HS-27A (cell line): ENCODE measurements at places on chromosomes 16 and 17.

DNA sequence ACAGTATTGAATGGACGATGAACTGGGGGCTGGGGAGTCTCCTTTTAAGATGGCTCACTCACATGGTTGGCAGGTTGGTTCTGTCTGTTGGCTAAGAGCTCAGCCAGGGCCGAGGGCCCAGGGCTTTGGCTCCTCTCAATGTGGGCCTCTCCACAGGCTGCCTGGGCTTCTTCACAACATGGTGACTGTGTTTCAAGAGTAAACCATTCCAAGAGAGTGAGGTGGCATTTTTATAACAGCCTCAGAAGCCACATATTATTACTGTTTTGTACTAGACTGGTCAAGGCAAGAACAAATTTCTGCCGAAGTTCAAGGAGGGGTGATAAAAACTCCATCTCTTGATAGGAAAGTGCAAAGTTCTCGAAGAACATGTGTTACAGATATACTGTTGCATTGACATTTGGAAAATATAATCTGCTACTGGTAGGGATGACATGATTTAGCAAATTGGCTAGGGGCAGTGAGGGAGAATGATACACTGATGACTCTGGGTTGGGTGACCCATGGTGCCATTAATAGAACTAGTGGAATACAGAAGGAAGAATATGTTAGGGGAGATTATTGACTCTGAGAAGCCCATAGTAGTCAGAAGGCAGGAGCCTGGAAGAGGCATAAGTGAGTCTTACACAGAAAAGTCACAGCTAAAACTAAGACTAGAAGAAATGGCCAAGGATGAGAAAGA is 13.7 kb downstream of the KRABD2 start:
- no peak for DNase-seq

DNA sequence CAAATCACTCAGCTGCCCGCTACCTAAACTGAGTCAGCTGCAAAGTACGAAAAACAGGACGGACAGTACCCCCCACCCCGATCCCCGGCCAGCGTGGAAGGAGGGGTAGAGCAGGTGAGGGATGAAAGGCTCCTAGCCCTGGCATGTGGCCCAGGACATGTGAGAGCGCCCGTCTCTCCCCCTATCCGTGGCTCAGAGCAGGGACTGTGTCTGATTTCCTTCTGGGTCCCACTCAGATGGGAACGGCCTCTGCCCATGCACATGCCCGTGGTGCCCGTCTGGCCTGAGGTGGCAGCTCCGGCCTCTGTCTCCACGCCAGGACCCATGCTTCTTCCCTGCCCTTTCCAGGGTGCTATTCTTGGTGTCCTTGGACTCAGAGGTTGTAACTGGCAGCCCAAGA is 30.2 kb upstream of the RASD1 start:
- DNase-seq, result no peak

- DNase-seq, result no peak
Observed at GRCh38 chr17:61970030-61970429, 42.2 kb upstream of the INTS2 start.

GRCh38 chr17:10646392-10646990 is 10.6 kb downstream of the MYH3 start:
- no peak for DNase-seq
